ENCODE measurements at places on chromosomes 12 and 14.

- DNase-seq = no peak
These were observed 36.8 kb downstream of the FGD4 start for GRCh38 chr12:32435921-32436705.

DNA sequence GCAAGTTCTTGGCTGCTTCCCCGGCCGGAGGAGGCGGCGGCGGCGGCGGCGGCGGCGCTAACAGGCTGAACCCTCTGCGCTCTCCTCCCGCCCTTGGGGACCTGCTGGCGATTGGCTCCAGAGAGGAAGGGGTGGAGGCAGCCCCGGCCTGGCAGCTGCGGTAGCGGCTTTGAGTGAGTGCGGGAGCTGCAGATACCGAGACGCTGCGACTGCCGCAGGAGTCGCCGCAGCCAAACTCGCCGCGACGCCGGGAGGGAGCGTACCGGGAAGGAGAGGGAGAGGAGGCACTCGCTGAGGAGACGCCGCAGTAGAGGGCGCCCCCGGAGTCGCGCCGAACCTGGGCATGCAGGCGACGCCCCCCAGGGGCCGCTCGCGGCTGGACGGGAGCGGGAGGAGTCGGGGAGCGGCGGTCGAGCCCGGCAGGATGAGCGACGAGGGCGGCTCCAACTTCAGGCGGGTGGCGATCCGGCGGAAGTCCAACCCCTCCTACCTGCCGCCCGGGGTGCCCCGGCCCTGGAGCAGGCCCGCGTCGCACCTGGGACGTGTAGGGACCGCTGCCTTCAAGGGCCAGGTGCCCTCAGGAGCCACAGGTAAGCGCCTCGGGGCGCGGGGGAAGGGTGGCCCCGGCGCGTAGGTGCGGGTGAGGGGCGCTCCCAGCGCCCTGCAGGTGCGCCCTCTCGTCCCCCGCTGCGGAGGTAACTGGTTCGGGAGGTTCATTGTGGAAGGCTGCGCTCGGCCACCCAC, at the start of gene FGD4:
FGD4 (plus strand) TSS at position 189 of the 744 bp plus-strand sequence.
- DNase-seq = peak; percentile 67

DNA sequence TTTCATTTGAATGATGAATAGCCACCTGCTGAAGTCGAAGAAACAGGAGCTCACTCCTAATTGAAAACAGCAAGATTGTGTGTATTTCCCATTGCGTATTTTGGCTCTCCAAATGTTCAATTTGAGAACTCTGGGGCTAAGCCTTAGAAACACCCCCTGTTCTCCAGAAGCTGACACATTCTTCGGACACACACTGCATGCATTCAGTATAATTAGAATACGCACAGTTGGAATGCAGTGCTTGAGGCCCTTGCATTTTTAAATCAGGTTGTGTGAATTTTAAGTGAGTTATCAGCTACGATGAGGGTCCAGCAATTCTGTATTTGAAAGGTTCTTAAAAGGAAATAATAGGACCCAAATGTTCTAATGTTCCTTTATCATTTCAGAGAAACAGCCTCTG, 103.8 kb downstream of the PRKD1 start:
- no peak for DNase-seq

DNA sequence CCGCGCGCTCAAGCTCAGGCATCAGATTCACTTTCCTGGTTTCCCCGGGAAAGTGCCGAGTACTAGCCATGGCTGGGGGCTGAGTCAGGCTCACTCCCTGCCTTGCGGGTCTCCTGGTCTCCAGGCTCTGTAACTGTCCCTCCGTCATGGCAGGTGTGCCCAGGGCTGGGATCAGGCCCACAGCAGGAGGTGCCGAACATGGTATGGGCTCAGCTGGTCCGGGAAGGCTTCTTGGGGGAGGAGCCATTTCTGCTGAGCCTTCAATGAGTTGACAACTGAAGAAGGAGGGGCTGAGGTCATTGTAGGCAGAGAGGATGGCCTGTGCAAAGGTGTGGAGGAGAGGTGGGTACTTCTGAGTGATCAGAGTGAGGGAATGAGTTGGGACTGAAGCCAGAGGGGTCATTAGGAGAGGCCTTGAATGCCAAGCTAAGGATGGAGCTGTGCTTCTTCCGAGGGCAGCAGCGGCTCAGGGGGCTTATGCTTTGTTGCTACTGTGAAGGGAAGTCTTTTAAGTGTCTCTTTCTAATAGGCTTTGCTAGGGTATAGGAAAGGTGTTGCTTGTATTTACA, 769 bp downstream of the EXOC3L4 start:
- no peak for DNase-seq

GRCh38 chr12:114998118-114998749, 314.3 kb upstream of the TBX3 start:
- no peak for DNase-seq

GRCh38 chr14:45249856-45250575, 3.0 kb downstream of the MIS18BP1 start:
- DNase-seq = peak; percentile 39

DNA sequence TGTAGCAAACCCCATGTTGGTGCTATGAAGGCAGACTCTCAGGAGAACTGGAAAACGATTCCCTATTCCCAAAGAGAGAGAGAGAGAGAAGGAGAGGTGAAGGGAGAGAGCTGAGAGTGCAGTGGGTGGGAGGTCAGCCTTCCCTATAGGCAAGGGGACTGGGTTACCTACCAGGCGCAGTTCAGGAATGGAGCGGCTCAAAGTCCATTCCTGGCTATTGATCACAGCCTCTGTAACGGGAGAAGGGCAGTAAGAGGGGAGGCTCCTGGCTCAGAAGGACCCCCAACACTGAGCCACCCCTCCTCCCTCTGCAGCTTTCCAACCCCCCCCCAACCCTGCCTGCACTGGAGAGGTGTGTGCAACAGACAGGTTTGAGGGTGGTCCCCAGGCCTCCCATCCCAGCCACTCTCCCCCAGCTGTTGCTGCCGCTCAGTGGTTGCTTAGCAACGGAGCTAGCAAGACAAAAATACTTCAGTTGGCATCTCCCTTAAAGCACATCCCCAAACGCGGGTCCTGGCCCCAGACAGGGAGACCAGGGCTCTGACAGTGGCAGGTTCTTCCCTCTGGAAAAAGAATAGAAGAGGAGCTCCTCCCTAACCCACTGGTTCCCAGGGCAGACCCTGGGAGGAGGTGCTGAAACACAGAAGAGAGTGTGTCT, 3.2 kb downstream of the AGAP2 start:
- no peak for DNase-seq

GRCh38 chr12:10891937-10892336, 7.9 kb upstream of the PRH1 start:
- no peak for DNase-seq

- DNase-seq = peak; percentile 55
These were observed at the start of gene CEP170B for GRCh38 chr14:104865081-104865630. Gene CEP170B, plus strand, starts transcription at chr14:104865268. Its CDS starts 3,183 bp downstream, at chr14:104868451.

DNA sequence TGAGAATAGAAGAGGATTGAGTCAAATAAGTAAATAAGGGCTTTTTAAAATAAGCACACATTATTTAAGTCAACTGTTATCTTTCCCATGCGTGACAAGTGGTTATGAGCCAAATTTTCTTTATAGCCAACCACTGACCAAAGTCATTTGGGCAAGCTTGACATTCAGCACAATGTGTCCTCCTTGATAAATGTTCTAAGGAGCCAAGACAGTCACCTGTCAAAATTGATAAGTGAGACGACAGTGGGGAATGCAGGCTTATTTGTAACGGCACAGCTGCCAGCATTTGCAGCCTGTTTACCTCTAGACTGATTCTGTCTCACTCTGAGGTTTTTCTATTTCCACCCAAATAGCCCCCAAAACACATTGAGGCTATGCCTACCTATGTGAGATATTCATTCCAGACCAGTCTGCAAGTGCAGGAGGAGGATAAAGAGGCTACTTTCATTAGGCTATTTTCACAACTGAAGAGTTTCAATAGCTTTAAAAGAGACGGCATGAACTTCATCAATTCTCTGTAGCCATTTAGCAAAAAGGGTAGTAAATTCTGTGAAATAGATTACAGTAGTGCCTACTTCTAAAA, 339.5 kb downstream of the PDZRN4 start:
- DNase-seq = no peak
